ENCODE measurements at places on chromosomes 1 and 21.

GRCh38 chr1:242199776-242200458 is 201.0 kb upstream of the MAP1LC3C start:
- DNase-seq: no peak

GRCh38 chr1:161915051-161915503 is 108.6 kb downstream of the OLFML2B start:
- no peak for DNase-seq

- no peak for DNase-seq
Observed at GRCh38 chr1:160664573-160665051, 17.8 kb upstream of the SLAMF1 start.

- no peak for DNase-seq
Observed at GRCh38 chr1:28322194-28322593, 6.6 kb upstream of the MED18 start.

GRCh38 chr1:52627028-52627427 is 5.9 kb upstream of the SHISAL2A start:
- DNase-seq: no peak

GRCh38 chr1:10823000-10823401 is 26.6 kb upstream of the CASZ1 start:
- DNase-seq: peak; percentile 40

Measured in NCI-H446 (cell line).